ENCODE measurements at places on chromosomes 12 and 14. TPM values are rescaled to one million over a fixed set of nuclear protein-coding genes. Genes with fewer than 3 reads are reported as not detected.

GRCh38 chr12:87066326-87066725 lies 810.1 kb upstream of the MGAT4C start:
- no peaks in the 10 kb centered on the region for H3K4me1 ChIP-seq
- no peak overlapping the region for H3K27ac ChIP-seq
- DNase-seq, result no peak
- H3K36me3 ChIP-seq, result no peaks in the 10 kb centered on the region
- no peaks in the 10 kb centered on the region for H3K27me3 ChIP-seq

GRCh38 chr12:99334285-99335056 lies 313.1 kb upstream of the GARIN6 start:
- H3K27me3 ChIP-seq, result no peaks in the 10 kb centered on the region
- no peak overlapping the region for H3K4me3 ChIP-seq
- no peak for DNase-seq
- no peaks in the 10 kb centered on the region for H3K4me1 ChIP-seq
- H3K36me3 ChIP-seq, result no peaks in the 10 kb centered on the region
- no peak overlapping the region for H3K27ac ChIP-seq

Gene CBLN3
- 6.9 TPM for total RNA-seq

Gene DHRS2
- 0.90 TPM for total RNA-seq

GRCh38 chr14:76917745-76918255 lies 91.6 kb downstream of the LRRC74A start:
- H3K4me3 ChIP-seq, result no peak overlapping the region
- H3K27me3 ChIP-seq, result no peaks in the 10 kb centered on the region
- peak overlapping the region; percentile 72 for H3K27ac ChIP-seq
- peaks cover 16% of the 10 kb centered on the region for H3K4me1 ChIP-seq

- H3K4me1 ChIP-seq, result no peaks in the 10 kb centered on the region
- H3K4me3 ChIP-seq, result no peak overlapping the region
- DNase-seq, result no peak
- no peak overlapping the region for H3K27ac ChIP-seq
- no peaks in the 10 kb centered on the region for H3K36me3 ChIP-seq
These were observed 276.0 kb downstream of the FOXG1 start for GRCh38 chr14:29042551-29042950.

Gene TNFAIP2
- 47.1 TPM for total RNA-seq
